AML-193 (cell line): ENCODE measurements at places on chromosomes 11 and 22.

- DNase-seq, result no peak
These were observed at the start of gene LRP5 for GRCh38 chr11:68312117-68312779. Gene LRP5, plus strand, starts transcription at chr11:68312591. Its CDS starts 124 bp downstream, at chr11:68312715.

GRCh38 chr11:74459584-74459983 is 7.8 kb downstream of the KCNE3 start:
- DNase-seq, result no peak

- no peak for DNase-seq
These were observed 10.7 kb downstream of the BCL9L start for GRCh38 chr11:118914987-118915386.

- no peak for DNase-seq
These were observed at the start of gene AHNAK for GRCh38 chr11:62546244-62546928. Gene AHNAK, minus strand, starts transcription at chr11:62546806. Its CDS starts 10,708 bp downstream, at chr11:62536098.

DNA sequence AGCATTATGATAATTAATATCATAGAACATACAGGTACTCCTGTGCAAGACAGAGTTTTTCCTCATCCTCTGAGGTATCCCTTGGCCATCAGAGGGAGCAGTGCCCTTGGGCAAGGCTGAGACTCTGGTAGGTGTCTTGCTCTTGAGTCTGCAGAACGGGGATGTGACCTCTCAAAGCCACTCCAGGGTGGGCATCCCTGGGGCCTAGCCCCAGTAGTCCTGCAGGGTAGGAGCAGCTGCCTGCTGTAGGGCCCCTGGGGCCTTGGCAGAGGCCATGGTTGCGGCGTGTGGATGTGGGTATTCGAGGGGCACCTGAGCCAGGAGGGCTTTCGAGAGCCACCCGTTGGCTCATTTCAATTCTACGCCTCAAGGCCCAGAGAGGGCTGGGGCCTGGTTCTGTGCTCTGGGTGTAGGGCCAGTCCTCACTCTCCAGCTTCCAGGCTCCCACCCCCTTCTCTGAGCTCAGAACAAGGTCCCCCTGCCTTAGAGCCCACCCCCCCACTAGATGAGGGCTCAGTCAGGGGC is 7.7 kb upstream of the OMP start:
- no peak for DNase-seq

GRCh38 chr22:26673486-26673885 is 16.1 kb downstream of the MIAT start:
- no peak for DNase-seq

- no peak for DNase-seq
These were observed 711.6 kb upstream of the ANO5 start for GRCh38 chr11:21481255-21481654.

DNA sequence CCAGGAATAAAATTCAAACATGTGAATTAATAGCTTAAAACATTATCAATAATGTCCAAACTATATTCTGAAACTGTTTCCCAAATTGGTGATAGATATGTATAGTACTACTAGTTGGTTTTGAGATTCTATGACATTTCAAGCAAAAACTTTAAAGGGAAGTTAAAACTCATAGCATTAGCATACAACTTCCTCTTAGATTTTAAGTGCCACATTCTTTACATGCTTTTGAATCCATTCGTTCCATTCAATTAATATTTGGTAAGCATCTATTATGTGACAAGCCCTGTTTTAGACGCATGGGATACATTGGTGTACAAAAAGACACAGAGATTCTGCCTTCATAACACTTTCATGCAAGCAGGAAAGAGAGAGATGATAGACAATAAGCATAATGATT is 8.9 kb downstream of the PATL1 start:
- DNase-seq, result no peak

DNA sequence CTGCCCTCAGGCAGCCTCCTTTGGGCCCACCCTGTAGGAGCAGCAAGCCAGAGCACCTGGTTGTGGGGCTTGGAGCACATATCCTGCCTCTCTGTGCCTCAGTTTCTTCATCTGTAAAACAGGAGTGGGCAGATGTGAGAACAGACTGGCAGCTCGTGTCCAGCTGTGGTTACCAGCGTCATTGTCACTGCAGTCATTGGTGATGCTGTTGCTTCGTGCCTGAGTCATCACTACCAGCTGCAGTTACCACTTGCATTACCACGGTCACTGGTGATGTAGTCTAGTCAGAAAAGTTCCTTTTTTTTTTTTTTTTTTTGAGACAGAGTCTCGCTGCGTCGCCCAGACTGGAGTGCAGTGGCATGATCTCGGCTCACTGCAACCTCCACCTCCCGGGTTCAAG is 20.4 kb downstream of the RSPH14 start:
- no peak for DNase-seq

GRCh38 chr22:27542602-27543001 is 259.0 kb downstream of the MN1 start:
- no peak for DNase-seq

DNA sequence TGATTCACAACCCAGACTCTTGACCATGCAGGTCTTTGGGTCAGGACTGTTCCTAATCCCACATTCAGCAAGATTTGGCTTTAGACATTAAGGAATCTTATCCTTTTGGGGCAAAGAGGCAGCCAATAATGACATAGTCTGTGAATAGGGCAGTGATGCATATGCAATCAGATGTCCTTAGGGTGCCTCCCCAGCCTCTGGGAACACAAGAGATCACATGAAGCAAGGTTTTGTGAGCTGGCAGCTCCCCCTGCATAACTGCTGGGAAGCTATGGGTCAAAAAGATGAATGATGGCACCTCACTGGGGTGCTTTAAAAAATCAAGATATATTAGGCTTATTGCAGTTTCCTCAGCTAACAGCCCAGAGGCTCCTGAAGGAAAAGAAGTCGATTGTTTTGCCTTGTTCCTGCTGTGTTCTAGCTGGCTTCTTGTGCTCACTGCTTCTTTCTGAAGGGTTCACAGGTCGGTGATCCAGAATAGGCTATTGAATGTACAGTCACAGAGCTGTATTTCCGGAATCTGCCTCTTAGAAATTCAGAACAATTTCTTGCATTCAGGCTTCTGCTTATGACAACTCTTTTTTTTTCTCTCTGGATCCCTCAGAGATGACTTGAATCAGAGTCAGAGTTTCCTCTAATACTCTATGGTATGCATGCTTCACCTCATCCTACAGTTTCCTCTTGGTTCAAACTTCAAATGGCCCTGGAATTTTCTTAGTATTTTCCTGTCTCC is 31.7 kb downstream of the INSC start:
- DNase-seq, result no peak

- DNase-seq, result no peak
These were observed 44.3 kb downstream of the EXT2 start for GRCh38 chr11:44139565-44140330.

DNA sequence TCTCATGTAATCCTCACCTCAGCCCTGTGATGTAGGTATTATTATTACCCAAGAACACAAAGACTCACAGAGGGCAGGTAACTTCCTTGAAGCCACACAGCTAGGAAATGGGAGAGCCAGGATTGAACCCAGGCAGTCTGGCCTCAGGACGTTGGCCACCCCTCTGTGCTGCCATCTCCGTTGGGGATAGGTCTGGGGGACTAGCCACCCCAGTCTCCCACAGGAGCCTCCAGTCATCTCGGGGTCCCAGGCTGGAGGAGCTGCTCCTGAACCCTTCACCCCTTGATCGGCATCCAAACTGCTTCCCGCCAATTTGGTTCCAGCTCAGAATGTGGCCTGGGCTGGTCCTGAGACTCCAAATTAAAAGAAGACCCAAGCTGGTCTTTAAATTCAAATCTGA is 10.4 kb upstream of the TCF20 start:
- DNase-seq, result no peak

DNA sequence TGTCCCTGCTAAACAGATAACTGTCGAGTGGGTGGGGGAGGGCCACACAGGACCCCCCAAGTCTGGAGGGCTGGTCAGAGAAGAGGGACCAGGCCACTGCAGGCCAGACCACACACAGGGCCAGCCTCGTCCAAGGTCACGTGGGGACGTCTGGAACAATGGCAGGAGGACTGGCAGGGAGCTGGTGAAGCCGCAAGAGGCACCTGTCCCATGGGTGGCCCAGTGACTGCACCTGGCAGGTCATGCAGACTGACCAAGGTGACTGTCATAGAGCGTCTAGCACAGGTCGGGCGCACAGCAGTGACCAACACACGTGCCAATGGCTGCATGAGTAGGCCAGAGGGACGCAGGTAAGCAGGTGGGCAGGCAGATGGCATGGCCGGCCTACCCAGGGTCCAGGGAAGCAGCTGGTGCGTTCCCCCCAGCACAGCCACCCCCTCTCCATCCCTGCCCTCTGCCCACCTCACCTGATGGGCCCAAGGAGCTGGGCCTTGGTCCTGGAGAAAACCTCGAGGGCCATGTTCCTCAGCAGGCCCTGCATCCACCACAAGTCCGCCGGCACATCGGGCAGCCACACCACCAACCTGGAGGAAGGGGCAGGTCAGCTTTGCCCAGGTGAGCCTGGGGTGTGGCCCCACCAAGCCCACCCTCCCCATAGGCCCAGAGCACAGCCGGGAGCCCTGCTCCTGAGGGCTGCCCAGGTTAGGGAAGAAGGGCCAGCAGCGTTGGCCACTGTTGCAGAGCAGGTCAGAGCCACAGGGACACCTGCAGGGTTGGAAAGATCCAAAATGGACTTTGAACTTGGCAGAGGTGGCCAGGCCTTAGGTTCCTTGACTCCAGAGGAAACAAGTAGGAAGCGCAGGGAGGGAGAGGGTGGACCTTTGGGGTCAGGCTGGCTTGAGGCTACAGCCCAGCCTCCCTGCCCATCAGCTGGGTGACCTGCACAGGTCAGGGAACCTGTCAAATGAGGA is 10.4 kb downstream of the PNPLA5 start:
- DNase-seq, result no peak

DNA sequence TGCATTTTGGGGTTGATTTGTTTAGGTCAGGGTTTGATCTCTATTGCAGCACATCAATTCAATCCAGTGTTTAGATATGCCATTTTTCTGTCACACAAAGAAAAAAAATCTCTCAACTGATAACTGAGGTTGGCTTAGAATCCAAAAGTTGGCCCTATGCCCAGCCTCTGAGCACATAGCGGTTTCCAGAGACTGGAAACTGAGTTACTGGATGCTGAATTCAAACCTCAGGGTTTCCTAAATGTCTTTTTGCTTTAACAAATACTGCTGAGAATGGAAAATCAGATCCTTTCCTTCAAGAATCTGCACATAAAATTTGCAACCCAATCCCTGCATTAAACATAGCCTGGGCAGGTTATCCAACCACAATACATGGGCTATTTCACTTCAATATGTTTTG is 4.0 kb downstream of the P4HA3 start:
- DNase-seq, result no peak

DNA sequence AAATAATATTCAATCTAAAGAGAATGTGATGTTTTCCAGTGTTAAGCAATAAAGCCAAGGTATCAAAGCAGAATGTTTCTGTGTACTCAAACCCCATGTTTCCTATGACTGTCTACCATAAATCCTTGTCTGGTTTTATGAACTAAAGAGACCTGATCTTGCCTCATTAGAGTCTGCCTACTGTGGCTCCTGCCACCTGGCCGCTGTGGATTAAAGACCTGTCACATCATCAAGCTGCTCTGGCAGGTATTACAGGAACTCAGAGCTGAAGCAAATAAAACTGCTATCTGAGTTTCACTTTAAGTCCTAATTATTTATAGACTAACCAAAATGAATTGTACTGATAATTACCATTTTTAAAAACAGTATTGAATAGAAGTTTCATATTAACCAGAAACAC is 207.8 kb upstream of the CCDC90B start:
- no peak for DNase-seq

DNA sequence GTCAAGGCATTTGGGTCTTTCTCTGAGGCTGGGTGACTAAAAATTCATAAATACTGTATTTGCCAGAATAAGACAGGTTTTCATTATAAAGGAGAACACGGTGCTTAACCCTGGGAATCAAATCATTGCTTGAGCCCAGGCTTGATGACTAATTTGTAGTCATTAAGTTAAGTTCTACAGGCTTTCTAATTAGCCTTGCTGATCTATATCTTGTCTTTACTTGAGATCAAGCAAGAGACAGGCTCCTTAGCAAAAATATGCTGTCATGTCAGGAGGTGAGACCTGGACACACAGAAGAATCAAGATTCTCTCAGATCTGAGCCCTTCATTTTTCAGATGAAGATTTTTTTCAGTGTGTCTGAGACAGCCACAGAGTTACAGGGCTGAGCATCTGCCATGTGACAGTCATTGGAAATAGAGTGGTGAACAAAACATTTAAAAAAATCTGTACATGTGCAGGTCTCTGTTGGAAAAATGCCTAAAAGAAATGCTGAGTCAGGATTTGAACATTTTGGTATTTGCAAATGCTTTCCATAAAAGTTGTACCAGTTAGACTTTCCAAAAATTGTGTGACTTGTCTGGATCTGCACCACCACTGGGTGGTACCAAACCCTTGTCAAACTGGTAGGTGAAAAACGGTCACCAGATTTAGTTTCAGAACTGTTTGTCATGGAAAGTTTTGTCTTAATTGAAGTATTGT is 14.6 kb downstream of the ACAT1 start:
- no peak for DNase-seq
